ENCODE measurements at places on chromosomes 3 and 15.
A peak's percentile ranks its signal among the peaks of the same experiment; 100 is the strongest.

DNA sequence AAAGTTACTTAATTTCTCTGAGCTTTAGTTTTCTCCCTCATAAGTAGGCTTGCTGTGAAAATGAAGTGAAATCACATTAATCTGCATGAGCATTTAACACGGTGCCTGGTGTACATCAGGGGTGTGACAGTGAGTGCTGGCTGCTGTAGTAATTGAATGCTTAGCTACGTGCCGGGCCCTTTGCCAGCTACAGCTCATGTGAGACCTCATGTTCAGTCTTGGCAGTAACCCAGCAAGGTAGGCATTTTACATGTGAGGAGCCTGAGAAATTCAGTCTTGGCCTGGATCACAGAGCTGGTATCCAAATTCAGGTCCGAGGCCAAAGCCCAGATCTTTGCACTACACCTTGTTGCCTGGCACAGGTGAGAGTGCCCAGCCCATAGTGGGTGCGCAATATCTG lies 9.1 kb downstream of the GHRL start:
- no peak for DNase-seq

- DNase-seq = no peak
Observed at GRCh38 chr3:10839167-10839566, 23.1 kb downstream of the SLC6A11 start.

- DNase-seq = no peak
Observed at GRCh38 chr3:52092891-52093290, 36.5 kb upstream of the DUSP7 start.

- peak; percentile 77 for DNase-seq
Observed at GRCh38 chr3:140386357-140387100, 291.3 kb upstream of the TRIM42 start.

DNA sequence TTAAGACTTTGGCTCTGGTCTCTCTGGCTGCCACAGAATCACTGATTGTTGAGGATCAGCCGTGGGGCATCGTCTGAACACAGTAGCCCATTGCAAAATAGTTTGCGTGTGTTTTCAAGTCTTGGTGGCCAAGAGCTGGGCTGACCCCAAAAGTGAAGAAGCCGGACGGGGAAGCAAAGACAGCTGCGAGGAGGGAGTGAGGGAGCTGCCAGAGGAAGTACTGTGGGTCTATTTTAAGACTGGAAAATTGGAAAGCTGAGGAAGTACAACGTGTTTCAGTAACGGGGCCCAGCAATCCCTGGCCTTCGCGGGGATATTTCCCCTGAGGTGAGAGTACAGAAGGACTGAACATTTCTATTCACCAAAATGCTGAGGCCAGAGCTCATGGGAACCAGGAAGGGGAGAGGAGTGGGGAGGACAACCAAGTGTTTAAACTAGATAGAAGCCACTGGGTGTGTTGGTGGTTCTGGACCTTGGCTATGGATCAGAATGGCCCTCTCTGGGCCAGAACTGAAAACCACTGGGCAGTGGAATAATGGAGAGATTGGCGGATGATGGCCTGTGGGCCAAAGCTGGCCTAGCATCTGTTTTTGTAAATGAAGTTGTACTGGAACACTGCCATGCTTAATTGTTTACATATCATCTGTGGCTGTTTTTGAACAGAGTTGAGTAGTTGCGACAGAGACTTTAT lies 34.1 kb upstream of the LIMD1 start:
- DNase-seq = peak; percentile 69

GRCh38 chr3:193884652-193885051 lies 251.3 kb upstream of the HES1 start:
- no peak for DNase-seq

DNA sequence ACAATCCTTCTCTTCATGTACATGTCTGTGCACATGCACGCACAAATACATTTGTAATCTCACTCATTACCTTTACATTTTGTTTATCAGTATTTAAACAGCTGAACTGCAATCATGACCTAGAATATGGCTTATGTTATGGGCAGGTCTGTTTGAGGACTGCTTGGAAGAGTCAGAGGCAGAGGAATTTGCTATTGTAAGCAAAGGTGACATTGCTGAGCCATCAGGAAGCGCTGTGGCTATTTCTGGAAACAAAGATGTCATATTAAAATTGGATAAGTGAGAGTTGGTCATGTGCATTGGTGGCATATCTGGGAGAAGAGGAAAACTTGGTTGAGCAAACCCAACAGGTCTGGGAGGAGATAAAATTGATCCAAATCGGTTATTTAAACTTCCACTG lies 41.6 kb downstream of the USF3 start:
- DNase-seq = no peak

DNA sequence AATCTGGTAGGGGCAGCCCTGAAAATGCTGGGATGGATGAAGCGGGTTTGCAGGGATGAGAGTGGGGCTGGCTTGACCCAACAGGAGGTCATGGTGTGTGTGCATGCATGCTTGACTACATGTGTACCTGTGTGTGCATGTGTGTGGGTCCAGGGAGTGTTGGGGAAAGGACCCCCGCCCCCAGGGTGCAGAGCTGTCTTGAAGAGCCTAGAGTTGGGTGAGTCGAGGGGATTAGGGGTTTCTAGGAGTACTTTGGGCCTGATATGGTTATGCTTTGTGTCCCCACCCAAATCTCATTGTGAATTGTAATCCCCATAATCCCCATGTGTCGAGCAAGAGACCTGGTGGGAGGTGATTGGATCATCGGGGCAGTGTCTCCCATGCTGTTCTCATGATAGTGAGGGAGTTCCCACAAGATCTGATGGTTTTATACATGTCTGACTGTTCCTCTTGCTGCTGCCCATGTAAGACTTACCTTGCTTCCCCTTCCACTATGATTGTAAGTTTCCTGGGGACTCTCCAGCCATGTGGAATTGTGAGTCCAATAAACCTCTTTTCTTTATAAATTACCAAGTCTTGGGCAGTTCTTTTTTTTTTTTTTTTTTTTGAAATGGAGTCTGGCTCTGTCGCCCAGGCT lies 5.2 kb upstream of the LCTL start:
- DNase-seq = no peak

- no peak for DNase-seq
Observed at GRCh38 chr3:105970283-105970682, 101.5 kb upstream of the CBLB start.

DNA sequence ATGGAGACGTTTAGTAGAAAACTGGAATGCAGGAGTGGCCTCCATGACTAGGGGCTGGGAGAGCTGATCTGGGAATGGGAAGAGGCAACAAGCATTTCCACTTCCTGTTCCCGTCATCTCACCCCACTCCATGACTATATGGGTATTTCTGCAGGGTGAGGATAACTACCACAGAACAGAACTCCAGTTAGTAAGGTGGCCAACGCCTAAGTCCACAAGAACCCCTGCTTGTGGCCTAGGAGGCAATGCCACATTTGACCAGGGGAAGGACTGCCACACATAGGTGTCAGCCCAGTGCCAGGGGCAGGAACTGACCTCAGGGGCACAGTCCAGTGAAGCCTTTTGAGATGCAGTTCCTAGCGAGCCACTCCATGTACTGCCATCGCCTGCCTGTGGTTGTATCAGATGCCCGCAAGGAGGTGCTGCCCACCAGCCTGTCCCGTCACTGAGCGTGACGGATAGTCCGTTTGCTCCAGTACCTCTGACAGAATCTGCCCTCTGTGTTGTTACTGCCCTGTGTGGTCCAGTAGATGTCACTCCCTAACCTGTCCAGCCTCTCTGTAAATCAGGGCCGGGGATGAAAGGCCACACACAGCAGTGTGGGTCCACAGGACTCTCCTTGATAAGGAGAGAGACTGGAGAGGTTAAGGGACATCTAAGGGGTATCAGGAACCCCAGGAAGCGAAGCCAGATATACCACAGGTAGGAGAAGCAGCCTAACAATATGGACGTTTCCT lies 3.5 kb upstream of the MTFMT start:
- DNase-seq = no peak

DNA sequence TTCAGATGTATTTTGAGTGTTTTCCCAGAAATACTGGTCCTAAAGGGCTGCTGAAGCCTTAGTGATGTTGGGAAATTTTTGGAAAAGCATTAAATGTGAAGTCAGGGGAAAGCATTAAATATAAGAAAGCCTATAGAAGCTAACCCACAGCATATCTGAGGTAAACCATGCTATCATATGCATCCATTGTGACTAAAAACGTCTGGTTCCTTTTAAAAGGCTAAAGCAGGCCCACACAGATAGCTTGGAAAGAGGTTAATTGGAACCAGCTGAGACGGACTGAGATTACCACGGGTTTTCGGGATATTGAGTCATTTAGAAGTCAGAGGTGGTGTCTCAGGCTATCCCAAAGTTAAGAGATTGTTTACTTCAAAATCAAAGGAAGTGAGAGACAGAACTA lies 78.2 kb downstream of the CYP19A1 start:
- no peak for DNase-seq

DNA sequence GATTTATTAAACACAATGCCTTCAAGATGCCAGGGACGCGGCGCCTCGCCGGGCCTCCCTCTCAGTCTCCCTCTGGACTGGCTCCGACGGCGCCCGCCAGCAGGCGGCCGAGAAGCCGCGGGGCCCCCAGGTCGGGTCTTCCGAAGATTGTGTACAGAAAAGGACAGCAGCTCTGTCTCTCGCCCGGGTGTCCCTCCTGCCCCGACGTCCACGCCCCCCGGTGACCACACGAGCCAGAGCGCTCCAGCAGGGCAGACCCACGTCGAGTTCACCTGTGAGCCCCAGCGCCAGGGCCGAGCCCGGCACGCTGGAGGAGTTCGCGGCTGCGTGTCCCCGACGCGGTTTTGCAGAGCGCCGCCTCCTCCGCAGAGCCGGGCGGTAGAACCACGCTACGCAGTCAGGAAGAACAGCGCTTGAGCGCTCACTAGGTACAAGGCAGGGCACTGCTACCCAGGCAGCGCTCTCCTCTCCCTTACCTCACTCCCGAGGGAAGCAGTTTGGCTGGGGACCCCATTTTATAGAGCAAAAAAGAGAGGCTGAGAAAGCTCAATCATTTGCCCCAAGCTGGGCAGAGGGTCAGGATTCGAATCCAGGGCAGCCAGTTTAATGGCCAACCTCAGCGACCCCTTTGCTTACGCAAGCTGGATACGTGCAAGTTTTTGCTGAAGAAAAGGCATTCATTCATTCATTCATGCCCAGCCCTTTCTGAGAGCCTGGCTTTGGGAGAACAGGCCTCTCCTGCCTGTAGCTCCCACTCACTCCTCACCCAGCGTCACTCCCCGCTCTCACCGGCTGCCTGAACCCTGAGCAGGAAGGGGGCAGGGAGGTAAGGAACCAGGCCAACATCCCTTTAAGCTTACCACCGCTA lies 3.0 kb upstream of the TLE3 start:
- peak; percentile 30 for DNase-seq

- no peak for DNase-seq
Observed at GRCh38 chr3:66501483-66502244, 842 bp upstream of the LRIG1 start.

DNA sequence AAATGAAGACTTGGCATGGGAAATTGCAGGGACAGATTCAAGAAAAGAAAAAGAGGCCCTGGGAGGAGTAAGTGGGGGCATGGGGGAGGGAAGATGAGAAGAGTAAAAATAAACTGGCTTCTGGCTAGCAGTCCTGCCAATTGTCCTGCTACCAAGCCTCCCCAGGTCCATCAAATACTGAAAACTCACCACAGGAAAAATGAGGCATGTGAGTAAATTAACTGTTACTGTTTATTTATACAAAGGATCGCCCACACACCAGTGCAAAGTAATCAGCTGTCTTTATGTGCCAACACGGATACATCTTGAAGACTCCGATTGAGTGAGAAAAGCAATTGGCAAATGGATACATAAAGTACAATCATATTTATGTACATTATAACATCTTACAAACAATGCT lies 10.7 kb upstream of the KLHL25 start:
- no peak for DNase-seq

DNA sequence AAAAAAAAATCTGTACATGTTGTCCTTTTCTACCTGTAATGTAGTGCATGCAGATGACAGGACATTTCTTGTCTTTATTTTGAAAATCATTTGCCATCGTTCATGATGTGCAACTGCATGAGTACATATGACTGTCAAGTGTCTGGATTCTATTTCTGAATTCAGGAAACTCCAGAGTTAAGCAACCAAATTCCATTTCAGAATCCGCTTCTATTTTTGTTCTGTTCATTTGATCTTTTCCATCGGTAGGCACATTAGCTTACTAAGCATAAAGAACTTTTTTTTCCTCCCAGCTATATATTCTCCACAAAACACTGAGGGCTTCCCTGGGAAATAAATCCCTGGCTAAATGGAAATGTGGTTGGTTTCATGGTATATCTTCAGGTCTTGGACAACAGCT lies 365.6 kb downstream of the PTPRG start:
- no peak for DNase-seq

DNA sequence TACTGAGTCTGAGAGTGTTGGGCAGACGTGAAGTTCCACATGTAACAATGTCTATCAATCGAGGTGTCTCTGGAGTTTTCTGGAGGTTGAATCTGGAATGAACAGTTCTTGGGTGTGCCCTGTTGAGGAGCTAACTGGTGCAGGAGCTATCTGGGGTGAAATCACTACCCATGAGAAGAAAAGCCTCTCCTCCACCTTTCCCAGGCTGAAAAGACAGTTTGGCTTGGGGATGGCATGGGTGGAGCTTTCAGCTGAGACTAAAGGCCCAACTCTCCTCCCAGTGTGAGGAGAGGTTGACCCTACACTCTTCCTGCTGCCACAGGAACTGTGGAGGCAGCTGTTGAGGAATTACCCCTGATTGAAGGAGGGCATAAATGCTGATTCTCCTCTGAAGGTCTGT lies 54.4 kb upstream of the LRRFIP2 start:
- no peak for DNase-seq

- no peak for DNase-seq
Observed at GRCh38 chr3:114057011-114057347, 442 bp downstream of the QTRT2 start.

DNA sequence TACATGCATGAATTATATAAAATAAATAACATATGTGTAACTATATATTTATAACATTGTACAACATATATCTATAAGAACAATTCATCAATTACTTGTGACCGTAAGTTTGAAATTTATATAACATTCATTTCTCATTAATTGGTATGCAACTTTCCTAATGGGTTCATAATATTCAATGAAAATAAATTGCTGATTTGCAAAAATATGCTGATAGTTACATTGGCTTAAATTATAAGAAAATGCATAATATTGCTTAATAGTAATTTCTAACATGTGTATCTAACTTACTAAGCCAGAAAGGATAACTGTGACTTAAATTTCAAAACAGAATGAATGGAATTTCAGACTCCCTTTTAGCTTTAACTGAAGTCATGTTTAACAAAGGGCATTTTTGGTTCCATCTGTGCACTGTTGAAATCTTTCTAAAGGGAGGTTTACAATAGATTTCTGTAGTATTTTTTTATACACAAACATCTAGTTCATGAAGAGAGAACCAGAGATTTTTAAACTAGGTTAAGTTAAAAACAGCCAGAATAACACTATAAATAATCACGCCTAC lies 310.9 kb downstream of the TBC1D5 start:
- DNase-seq = no peak
